ENCODE measurements at places on chromosomes 12 and 14.

DNA sequence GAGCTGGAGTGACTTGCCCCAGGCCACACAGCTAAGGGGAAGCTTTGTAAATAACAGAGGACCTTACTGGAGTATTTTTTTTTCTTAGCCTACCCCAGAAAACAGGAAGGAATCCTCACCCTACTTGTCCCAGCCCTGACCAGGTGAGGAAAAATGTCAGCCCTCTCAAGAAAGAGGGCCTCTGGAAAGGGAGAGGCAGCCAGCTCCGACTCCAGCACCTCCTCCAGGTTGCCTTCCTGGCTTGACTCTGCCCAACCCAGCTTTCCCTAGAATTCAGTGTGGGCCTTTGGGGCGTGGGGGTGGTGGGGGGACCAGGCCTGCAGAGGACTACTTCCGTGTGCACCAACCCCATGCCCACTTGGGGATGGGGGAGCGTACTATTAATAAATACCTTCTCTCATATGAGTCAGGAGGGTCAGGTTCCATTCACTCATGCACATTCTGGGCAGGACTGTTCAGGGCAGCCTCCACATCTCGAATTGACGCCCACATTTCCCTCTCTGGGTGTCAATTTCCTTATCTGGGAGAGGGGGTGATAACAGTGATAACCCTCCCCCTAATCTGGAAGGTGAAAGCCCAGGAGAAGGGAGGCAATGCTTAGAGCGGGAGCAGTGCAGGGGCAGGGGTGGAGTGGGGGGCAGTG is 5.2 kb downstream of the RHOF start:
- no peak for DNase-seq

DNA sequence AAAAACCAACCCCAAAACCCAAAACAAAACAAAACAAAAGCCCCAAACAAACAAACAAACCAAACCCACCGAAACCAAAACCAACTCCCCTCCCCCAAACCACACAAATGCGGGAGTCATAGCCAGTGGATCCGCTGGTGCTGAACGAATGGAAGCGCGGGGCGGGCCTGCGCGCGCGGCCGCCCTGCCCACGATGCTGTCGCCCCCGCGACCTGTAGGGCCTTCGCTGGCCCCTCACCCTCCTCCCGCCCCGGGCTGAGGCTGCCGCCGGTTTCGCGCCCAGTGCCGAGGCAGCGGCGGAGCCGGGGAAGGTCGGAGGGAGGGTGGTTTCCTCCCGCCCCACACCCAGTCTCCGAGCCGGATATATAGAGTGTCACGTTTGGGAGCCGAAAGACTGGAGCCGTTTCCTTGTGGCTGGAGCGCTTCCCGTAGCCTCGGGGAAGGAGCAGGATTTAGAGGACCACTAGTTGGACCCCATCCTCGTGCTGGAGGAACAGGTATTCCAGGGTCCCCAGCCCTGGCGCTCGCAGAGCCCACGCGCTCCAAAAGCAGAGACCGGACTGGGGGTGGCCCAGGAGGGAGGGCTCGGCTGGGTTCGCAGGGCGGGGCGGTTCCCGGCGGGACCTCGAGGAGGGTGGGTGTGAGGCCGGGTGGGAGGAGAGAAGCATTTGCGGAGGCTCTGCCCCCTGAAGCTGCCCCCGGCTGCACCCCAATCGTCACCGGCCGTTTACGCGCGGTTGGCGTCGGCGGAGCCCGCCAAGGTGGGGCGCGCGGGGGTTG is at the start of gene FAR2:
TSS of gene FAR2 (plus strand) at position 368 of the 780 bp plus-strand sequence. CDS start 121,172 bp downstream, outside the sequence.
- DNase-seq = no peak

- peak; percentile 42 for DNase-seq
Measured at GRCh38 chr12:114668151-114668885, 15.7 kb downstream of the TBX3 start.

DNA sequence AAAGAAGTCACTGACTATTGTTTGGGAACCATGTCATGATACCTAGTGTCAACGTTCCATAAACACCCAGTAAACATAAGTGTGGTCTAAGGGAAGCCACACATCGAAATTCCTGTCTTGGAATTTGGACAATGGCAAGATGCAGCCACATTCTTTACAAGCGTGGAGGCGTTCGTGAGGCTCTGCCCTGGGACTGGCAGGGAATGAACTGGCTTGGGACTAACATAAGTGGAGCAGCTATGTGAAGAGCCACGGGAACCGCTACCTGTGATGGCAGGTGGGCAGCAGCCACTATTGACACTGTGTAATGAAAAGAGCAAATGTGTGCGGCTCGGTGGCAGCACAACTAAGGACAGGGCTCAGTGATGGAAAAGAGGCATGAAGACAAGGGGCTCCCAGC is 10.0 kb upstream of the NRIP2 start:
- no peak for DNase-seq

DNA sequence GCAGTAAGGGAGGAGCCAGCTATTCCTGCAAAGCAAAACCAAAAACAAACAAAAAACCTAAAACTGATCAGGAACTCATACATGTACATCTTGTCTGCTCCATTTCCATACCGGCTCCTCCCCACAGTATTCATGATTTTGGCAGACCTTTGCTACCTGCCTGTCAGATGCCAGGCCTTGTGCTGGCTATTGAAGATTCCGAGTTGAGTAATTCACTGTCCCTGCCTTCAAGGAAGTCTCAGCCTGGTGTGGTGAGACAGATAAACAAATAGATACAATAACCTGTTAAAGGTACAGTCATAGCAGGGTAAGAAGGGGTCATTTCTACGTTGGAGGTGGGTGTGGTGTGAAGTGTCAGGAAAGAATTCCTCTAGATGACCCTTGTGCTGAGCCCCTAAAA is 42.7 kb downstream of the SUSD6 start:
- DNase-seq = no peak

DNA sequence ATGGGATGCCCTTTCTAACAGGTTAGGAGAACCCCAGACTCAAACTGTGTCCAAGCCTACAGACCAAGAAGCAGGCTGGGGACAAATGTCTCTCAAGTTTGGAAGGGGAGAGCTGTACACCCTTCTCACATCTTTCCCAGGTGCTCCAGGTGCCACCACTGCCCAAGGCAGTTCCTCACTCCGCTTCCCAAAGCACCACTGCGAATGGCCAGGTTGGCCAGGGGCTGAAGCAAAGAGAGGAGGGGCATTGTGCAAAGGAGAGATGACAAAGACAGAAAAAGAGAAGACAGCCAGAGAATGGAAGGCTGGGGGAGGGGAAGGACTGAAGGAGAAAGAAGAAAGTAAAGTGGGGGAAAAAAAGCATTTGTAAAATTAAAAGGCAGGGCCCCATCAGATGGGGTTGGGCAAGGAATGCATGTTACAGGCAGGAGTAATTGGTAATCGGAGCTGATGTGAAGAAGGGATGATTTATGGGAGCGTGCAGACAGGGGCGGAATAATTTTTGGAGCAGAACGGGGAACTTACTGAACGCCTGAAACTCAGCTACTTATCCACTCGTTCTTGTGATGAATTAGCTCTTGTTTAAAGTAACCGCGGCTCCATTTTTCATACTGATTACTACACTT is 165.8 kb downstream of the ESRRB start:
- no peak for DNase-seq

DNA sequence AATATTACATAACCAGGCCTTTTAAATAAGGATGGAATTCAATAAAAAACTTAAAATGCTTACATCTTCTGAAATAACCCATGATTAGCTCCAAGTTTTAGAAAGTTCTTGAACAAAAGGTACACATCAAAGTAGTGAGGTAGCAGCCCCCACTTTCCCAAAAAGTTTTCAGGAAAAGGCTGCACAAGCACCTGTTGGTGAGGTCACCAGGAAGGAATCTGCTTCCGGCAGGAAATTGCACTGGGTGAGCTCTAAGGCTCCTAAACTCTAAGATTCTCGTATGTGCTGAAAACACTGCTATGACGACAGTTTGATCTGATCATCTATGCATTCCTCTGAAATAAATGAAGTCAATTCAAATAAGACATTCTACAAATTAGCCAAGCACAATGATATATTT is 34.3 kb upstream of the TTC7B start:
- DNase-seq = no peak

- no peak for DNase-seq
Measured at GRCh38 chr12:63978519-63978918, 134.0 kb downstream of the SRGAP1 start.

GRCh38 chr12:131002216-131002631 is 48.5 kb downstream of the ADGRD1 start:
- no peak for DNase-seq

DNA sequence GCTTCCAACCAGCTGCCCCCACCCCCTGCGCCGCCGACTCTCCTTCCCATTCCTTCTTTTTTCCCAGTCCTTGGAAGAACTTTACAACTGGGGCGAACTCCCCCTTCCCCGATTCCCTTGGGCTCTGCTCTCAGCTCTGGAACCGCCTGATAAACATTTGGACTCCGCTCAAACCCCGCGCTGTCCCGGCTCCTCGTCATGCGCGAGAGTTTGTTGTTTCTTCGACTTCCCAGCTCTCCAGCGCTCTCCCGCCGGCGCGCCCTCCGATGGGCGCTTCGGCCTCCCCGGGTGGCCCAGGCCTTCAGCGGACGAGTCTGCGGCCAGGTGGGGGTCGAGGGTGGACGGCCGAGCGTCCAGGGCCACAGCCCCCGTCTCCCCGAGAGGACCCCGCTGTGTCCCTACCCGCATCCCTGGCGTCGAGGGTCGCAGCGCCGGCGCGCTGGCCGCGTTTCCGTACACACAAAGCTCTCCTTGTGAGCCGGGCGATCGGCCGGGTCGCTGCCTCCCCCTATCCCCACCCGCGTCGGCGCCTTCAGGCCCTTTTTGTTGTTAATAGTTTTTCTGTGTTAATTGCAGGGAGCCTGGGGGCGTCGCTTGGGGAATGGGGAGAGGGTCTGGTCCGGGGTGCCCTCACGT is 847 bp downstream of the MMP14 start:
- DNase-seq = no peak

GRCh38 chr14:69910871-69911270 is 31.7 kb downstream of the SMOC1 start:
- DNase-seq = no peak

DNA sequence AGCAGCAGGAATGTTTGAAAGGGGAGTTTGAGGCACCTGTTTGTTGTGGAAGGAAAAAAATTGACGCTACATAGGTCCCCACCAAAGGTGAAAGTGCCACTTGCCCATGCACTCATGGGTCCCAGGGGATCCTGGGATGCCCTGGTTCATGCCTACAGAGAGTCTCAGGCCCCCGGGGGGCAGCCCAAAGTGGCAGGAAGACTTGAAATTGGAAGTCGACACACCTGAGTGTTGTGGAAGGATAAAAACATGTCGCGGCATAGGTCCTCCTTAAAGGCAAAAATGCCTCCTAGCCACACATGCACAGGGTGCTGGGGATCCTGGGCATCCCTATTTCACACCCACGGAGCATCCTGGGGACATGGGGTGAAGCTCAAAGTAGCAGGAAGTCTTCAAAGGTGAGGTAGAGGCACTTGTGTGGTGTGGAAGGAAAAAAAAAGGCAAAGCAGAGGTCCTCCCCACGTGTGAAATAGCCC is 576.1 kb downstream of the ALG10 start:
- DNase-seq = no peak

DNA sequence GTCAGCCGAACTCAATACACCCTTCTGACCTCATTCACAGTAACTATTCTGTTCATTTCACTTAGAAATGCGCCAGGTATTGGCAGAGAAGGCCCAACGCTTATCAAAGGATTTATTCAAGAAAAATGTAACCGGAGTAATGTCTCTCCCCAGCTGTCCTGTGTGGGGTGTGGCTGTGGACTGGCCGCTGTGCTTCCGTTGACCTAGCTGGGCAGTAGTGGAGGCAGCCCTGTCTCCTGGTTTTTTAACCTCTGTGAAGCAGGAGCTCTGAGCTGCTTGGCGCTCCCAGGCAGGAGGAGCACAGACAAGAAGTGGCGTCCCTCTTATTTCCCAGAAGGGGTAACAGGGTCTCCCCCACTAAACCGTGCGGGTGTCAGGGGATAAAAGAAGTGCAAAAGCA is 85.2 kb downstream of the ESR2 start:
- no peak for DNase-seq
